ENCODE measurements at places on chromosomes 7 and 10.

DNA sequence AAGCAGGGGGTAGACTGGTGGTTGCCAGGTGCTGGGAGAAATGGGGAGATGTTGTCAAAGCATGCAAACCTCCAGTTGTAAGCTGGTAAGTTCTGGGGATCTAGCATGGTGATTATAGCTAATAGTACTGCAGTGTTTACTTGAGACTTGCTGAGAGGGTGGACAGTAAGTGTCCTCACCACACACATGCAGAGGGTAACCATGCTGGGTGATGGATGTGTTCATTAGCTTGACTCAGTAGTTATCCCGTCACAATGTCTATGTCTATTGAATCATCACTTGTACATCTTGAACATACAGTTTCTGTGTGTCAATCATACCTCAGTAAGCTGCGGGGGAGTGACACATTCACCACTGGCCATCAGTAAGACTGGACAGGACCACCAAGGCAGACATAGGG, 42.1 kb downstream of the GSDME start:
- DNase-seq = no peak

DNA sequence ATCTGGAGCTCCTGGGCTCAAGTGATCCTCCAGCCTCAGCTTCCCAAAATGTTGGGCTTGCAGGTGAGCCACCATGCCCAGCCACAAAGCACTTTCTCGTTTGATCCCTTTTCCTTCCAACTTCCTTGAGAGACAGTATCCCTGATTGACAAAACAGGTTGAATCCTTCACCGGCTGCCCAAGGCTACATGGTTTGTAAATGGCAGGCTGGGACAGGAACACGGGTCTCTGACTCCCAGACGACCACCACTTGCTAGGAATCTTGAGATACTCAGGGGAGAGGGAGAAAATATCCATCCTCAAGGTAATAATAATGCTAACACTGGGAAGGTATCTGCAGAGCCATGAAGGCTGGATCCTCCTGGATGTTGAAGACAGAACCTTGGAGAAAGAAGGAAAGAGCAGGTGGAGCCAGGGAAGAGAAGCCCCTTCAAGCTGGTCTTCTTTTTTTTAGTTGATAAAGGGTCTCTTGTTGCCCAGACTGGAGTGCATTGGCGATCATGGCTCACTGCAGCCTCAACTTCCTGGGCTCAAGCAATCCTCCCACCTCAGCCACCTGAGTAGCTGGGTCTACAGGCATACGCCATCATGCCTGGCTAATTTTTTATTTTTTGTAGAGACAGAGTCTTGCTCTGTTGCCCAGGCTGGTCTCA, 19.8 kb downstream of the MMRN2 start:
- DNase-seq = no peak

DNA sequence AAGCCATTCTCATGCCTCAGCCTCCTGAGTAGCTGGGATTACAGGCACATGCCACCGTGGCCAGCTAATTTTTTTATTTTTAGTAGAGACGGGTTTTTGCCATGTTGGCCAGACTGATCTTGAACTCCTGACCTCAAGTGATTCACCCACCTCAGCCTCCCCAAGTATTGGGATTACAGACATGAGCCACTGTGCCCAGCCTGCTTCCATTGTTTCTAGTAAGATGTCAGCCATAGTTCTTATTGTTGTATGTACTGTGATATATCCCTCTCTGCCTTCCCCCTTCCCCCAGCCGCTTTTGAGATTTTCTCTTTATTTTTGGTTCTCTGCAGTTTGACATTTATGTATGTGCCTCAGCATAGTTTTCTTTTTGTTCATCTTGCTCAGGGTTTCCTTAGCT, 87.9 kb upstream of the KLF14 start:
- no peak for DNase-seq

GRCh38 chr7:148699782-148700629, 1.3 kb downstream of the CUL1 start:
- DNase-seq = no peak

GRCh38 chr7:44665531-44666213, 59.2 kb downstream of the OGDH start:
- DNase-seq = no peak

- DNase-seq = no peak
Observed at GRCh38 chr7:150801946-150802771, 1.6 kb downstream of the TMEM176A start.

DNA sequence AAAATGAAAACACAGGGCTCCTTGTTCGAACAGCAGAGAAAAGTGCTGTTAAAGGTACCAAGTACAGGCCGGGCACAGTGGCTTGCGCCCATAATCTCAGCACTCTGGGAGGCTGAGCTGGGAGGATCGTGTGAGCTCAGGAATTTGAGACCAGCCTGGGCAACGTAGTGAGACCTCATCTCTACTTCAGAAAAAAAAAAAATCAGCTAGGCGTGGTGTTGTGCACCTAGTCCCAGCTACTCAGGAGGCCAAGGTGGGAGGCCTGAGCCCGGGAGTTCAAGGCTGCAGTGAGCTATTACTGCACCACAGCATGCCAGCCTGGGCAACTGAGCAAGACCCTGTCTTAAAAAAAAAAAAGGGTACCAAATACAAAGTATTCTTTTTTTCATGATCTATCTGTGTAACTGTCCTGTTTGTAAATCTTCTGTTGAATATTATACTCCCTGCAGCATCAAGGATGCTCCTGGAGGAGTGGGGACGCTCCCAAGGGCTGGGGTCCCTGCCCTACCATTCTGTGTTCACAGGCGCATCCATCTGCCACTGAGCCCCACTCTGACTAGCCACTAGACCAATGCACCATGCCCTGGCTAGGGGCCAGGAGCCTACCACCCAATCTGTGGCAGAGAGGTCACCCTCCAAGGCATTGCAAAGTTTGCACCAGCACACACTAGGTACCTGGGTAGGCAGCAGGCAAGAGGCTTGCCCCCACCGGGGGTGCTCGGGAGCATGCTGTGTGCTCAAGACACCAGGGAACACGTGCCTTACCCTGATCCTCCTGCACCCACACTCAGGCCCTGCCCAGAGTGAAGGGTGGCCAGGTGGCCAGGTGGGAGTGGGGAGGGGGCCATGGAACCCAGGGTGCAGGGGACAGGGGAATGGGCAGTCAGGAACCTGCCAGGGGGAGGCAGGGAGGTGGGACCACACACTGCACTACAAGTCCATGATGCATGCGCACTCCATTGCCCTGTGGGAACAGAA, 67.3 kb upstream of the KMT2C start:
- no peak for DNase-seq

GRCh38 chr7:34973400-34973760, 63.9 kb downstream of the DPY19L1 start:
- DNase-seq = no peak

GRCh38 chr10:68561865-68562649, 1.9 kb downstream of the TET1 start:
- no peak for DNase-seq

GRCh38 chr7:75740846-75741497, 2.2 kb upstream of the HIP1 start:
- DNase-seq = peak; percentile 77

DNA sequence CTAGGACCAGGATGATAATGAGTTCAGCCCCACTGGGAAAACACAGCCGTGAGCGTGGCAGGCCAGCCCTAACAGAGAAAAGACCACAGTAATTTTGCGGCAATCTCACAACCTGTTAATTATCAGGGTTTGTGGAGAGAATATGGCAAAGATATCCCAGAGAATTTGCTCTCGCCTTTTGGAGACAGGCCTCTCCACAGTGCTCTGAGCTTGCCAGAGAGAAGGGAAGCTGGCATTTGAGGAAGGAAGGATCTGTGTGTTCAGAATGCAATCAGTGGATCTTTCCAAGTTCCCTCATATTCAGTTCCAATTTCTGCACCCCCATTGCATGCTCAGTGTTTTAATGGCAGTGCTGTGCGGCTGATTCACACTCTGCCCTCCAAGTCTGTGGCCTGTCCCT, 60.2 kb downstream of the PLPP4 start:
- no peak for DNase-seq

DNA sequence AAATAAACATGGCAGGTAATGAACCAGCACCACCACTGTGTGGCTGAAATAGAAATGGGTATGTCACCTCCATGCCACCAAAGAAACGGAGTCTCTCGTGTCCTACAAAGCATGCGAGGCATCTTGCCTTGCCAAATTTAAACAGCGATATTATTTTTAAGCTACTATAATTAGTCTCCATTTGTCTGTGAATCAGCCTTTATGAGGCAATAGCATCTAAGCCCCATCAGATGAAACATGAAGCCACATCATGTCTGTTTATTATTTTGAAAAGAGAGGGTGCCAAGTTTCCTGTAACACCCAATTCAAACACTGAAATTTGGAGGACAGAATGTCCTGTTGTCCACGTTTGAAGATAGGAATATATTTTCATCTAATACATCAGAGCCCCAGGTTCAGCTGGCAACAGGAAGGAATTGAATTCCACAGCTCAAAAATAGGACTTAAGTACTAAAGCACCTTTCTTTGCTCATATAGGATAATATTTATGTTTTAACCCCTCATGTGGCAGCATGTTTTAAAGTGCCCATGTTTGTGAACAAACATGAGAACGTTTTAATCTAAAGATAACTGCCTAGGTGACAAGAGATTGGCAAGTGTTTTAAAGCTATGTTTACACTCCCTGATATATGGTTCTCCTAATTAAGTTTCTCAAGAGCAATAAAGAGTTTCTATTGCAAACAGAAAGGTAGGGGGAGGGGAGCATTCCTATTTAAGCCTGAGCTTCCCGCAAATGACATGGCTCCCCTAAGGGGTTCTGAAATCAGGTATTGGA, 86.8 kb downstream of the SORBS1 start:
- DNase-seq = no peak

- no peak for DNase-seq
Observed at GRCh38 chr7:150951181-150951520, 27.0 kb downstream of the KCNH2 start.

- DNase-seq = no peak
Observed at GRCh38 chr7:17044861-17045260, 163.1 kb upstream of the AGR3 start.

DNA sequence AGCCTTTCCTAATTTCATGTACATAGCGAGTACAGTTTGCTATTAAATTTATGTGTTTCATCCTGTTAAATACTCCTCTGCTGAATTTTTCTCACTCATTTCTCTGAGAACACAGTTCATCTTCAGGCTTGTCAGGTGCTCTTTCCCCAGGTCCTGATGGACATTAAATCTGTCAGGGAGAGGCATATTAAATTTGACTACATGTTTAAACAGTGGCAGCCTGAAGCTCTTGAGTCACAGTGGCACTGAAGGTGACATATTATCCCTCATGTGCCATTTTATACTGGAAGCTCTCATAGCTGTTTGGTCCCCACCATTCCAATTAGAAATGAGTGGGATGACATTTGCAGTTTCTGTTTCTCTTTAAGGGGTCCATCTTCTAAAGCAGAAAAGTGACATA, 1089.6 kb upstream of the SORCS1 start:
- no peak for DNase-seq

- DNase-seq = no peak
Observed at GRCh38 chr7:92827464-92828120, 8.8 kb downstream of the CDK6 start.

GRCh38 chr7:50423860-50424259, 26.3 kb downstream of the FIGNL1 start:
- no peak for DNase-seq

DNA sequence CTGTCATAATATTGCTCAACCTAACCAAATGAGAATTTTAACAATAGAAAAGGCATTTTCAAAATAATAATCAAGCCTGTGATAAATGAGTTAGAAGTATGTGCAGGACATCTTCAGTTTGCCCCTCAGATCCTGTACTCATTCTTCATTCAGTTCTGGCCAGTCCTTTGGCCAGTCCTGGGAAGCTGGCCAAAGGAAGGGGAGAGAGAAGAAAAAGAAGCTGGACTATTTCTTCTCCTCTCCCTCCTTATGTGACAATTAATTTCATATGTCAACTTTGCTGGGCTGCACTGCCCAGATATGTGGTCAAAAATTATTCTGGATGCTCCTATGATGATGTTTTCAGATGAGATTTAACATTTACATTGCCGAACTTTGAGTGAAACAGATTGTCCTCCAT, 31.6 kb upstream of the ITGB8 start:
- DNase-seq = no peak

- no peak for DNase-seq
Observed at GRCh38 chr10:49071160-49071761, 44.1 kb downstream of the VSTM4 start.
